ENCODE measurements at places on chromosomes 7 and 10.
A peak's percentile ranks its signal among the peaks of the same experiment; 100 is the strongest.

DNA sequence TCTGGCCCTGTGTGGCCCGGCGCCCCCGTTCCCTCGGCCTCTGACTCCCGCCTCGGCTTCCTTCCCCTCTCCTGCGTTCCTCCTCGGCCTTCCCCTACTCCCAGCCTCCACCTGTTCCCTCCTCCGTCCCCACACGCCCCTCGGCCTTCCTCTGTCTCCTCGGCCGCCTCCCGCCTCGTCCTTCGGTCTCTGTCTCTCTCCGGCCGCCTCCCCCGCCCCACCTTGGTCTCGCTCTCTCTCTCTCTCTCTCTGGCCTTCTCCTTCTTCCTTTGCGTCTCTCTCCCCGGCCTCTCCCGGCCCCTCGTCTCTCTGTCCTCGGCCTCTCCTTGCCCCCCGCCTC lies 588 bp downstream of the GET4 start:
- DNase-seq: no peak

DNA sequence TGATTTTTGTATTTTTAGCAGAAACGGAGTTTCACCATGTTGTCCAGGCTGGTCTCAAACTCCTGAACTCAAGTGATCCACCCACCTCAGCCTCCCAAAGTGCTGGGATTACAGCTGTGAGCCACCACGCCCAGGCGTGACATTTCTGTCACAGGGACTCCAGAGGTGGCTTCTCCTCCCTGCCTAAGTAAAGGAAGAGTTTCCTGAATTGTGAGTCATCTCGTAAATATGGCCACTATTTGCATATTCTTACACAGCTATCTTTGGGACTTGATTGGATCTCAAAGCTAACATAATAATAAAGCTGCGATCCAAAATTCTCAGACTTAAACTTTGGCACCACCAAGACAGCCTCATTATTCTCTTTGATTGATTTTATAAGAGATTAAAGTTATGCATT lies 50.1 kb downstream of the ADARB2 start:
- DNase-seq: no peak

GRCh38 chr7:108331971-108332370 lies 124.3 kb downstream of the NRCAM start:
- DNase-seq: no peak

GRCh38 chr7:92156990-92157389 lies 22.0 kb downstream of the LRRD1 start:
- no peak for DNase-seq

DNA sequence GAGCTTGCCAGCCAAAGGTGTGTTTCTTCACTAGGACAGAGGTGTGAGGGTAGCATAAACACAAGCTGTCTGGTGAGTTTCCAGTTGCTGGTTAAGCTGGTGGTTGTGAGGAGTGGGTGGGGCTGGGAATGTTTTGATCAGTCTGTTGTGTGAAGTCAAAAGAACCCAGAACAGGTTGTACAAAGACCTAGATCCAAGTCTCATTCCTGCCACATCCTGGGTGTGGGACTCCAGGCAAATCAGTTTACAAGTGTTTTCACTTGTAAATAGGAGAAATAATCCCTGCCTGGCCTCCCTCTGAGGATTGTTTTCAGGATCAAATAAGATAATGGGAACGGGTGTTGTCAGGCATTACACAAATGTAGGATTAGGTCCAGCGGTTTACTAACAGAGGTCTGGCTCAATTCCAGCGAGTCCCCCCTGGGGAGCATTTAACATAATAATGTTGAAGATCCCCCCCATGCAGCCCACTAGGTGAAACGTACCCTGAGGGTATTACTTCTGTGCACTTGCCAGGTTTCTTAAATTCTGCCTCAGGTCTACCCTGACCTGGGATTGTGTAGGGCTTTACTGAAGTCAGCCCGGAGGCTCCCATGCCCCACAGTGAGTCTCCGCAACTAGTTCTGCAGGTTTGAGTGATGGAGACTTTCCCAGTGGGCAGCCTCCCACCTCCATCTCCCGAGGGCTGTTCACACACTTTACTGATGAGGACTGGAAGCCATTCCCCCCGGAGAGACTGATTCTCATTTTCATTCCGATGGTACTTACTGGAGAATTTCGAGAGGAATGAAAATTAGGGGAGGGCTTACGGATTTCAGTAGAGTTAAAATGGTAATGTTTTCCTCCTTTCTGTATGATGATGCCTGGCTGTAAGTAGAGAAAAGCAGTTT lies 2.7 kb upstream of the FRAT2 start:
- no peak for DNase-seq

DNA sequence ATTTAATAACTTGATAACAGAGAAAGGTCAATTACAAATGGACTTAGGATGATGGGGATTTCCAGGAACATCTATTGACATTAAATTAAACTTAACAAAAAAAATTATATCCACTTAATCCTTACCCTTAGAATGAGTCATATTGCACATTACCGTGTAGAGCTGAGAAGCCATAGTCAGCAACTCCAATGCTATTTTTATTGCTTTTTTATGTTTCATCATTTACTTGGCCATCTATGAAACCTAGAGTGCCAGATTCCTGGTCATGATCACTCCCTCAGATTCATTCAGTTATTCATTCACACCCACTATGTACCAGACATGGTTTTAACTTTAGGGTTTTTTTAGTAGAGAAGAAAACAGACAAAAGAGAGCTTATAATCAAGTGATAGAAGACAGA lies 1180.4 kb downstream of the CNTNAP2 start:
- peak; percentile 69 for DNase-seq

DNA sequence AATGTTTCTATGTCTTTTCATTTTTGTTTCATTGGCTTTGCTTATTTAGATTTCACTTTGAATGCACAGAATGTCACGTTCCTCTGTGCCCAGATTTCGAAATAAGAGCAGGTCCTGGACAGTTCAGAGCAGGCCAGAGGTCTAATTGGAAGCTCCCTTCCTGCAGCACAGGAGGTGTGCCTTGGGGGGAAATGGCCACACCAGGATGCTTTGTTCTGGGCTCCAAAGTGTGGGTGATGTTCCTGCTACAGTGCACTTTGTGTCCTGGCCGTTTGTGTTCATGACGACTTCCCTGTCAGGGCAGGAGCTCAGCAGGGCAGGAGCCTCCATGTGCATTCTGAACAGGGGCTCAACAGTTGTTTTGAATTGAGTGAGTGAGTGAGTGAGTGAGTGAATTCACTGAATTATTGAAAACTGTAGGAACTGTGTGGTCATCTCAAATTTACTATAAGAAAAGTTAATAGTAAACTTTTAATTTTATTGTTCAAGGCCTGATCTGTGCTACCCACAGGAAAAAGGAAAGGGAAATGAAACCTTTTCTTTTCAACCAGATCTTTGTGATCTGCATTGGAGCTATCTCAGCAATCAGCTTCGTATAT lies 109.5 kb upstream of the GJD4 start:
- DNase-seq: no peak

DNA sequence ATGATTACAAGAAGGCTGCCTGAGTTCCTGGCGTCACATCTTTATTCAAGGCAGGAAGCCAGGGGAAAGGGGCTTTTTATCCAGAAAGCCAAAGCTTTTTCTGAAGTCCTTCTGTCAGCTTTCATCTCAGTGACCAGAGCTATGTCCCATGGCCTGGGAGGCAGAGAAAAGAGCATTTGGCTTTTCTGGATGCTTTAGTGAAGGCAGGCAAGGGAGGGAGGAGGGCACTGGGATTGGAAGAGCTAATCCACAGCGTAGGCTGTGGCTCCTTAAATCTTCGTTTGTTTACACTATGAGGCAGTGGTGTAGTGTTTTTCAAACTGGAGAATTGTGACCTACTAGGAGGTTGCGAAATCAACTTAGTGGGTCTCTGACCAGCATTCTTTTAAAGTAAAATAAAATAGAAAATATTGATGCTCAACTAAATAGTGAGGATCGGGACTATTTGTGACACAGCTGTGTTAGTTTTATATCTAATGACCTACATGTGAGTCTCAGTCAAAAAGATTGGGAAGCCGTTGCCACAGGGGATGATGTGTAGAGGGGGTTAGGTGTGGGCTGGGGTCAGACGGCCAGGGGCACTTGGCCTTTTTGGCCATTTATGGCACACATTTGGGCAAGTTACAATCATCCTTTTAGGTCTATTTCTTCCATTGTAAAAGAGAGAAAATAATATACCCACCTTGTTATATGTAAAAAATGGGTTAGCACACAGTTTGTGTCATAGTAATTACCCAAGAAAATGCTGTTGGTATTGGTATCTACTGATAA lies 14.1 kb downstream of the CRYGN start:
- DNase-seq: peak; percentile 88

- peak; percentile 43 for DNase-seq
These were observed 274.7 kb upstream of the HGF start for GRCh38 chr7:82044497-82045080.

DNA sequence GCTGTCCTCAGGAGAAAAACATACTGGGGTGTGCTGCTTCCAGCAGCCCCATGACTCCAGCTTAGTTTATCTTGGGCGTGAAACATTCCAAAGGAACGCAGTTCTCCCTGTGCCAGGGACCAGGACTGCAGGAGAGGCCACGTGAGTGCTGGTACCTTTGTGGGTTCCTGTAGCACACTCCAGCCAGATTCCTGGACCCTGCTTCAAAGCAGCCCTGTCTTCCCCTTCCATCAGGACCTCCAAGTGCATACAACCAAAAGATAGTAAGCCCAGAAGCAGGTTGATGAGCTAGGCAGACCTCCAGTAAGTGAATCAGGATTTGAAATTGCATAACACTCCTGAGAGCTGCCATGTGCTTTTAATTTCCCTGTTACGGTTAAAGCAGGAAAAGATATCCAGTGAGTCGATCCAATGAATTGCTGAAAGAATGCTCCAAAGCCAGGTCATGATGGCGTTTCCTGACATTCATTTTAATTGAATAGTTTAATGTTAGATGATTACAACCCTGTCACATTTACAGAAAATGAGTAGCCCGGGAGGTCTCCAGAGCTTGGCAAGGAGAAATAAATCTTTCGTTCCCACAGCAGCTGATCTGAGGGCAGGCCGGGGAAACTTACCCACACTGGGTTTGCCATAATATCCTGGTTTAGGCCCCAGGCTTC lies 38.9 kb upstream of the CPXM2 start:
- DNase-seq: no peak

DNA sequence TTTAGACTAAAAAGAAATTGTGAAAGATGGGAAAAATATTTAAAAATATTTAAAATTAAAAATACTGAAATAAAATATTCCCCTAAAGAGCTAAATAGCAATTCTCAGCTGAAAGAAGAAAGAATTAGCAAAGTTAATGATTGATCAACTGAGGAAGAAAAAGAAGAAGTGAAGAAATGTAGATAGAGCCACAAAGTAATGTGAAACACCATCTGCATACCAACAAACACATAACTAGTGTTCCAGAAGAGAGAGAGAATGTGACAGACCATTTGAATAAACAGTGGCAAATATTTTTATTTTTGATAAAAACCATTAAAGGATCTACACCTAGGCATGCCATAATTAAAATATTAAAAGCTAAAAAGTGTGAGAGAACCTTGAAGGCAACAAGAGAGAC lies 784.5 kb upstream of the ZWINT start:
- DNase-seq: no peak

- no peak for DNase-seq
These were observed 274.4 kb upstream of the SEMA3A start for GRCh38 chr7:84469034-84469433.

- DNase-seq: no peak
These were observed 79.5 kb downstream of the EEPD1 start for GRCh38 chr7:36232555-36232954.

GRCh38 chr7:100589341-100589947 lies 3.3 kb downstream of the FBXO24 start:
- DNase-seq: no peak

DNA sequence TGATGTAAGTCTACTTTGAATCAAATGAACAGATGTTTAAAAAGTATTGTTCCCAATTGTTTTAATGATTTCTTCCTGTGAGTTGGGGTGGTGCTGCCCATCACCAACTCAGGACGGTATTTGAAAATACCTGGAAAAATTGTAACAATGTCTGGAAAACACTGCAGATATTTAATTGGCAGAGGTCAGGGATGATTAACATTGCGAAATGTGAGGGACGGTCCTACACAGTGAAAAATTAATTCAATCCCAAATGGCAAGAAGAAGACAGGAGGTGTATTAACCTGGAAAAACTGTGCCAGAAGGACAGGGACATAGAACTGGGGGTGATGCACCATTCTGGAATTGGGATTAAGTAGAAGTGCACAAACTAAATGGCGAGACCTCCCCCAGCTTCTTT lies 29.6 kb downstream of the ANKIB1 start:
- no peak for DNase-seq

GRCh38 chr10:29050081-29050480 lies 238.8 kb upstream of the LYZL1 start:
- DNase-seq: no peak
